Left colon (tissue), 2 donors: ENCODE measurements at places on chromosomes 11 and 22. TPM values are rescaled to one million over a fixed set of nuclear protein-coding genes. Genes with fewer than 3 reads are reported as not detected.

DNA sequence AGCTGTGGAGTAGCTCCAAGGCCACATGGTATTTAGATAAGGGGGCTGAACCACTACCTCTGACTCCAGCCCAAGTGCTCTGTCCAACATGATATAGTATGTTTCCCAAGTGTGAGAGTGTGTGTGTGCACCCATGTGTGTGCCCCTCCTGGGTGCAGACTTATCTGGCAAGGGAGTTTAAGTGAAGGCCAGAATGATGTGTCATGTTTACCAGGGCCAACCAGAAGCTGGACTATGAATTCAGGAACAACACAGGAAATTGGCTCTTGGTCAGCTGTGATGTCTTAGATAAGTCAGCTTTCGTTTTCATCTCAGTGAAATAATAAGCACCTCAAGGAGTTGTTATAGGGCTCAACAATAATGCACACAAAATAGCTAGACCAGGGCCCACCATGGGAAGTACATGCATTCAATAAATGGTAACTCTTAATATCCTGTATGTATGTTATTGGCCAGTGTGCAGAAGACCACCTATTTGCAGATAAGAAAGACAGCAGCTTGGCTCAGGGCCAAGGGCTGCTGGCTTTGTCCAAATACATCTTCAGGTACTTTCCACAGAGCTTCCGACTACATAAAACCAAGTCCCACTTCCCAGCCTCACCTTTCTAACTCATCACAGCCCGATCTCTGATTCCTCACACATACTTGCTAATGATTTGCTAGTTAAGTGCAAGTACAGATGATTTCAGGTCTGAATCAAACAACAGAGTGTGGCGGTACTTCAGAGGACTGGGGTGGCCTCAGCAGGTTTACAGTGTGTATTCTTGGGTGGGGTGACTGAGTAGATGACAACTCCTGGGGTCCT, 120.9 kb downstream of the ME3 start:
- peak; percentile 17 for DNase-seq

DNA sequence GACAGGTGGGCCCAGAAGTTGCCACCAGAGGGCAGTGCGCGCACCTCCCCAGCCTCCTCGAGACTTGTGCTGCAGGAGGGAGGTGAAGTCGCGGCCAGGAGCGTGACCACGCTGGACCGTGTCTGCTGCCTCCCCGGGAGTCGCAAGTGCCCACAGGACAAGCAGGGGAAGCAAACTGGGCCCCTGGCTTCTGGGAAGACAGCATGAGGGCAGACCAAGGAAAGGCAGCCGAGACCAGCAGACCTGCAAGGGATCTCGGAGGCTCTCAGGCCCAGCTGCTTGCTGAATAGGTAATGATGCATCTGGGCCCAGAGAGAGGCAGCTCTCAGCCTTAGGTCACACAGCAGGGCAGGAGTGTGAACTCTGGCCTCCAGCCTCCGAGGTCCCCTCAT, 17.0 kb upstream of the IL2RB start:
- peak; percentile 93 for DNase-seq

GRCh38 chr11:68992743-68993255, 12.0 kb upstream of the MRGPRD start:
- no peak for DNase-seq

GRCh38 chr22:19898145-19898544, 43.4 kb upstream of the COMT start:
- no peak for DNase-seq

GRCh38 chr11:114977651-114978050, 299.3 kb downstream of the NXPE2 start:
- no peak for DNase-seq

GRCh38 chr22:45863981-45864751, 112.8 kb downstream of the WNT7B start:
- no peak for DNase-seq

- DNase-seq = no peak
These were observed 56.9 kb upstream of the WNT11 start for GRCh38 chr11:76263166-76263565.

DNA sequence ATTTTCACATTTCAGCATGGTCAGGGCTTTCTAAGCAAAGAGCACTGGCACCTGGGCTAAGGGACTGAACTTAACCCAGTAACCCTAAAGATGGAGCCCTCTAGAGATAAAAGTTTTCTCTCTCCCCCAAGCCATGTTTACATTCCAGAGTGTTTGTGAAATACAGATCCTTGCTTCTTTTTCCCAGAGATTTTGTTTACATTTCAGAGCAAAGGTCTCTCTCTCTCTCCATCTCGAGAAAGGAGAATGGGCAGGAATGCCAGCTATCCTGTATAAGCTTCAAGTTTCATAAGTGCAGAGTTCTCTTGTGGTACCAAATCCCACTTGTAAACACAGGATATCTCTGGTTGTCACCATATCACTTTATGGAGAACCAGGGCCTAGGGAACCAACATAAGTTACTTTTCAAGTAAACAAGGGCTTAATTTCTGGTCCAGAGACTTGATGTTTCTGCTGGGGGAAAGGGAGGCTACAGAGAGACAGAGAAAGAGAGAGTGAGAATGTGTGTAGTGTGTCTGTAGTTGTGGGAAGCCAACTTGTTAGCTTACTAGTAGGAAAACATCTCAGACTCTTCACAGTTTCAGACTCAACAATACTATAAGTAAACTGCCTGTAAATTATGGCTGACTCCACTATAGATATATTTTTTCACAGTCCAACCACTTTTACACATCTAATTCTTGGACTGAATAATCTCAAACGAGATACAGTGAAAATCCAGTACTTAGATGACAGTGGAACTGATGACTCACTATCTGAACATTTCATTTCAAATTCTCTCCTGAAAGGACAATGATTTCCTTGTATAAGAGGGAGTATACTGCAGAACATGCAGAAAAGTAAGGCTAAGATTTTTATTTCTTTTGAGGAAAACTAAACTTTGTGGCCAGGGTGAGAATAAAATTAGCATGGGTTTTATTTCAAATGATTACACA, 76.2 kb downstream of the ARHGAP32 start:
- DNase-seq = no peak

DNA sequence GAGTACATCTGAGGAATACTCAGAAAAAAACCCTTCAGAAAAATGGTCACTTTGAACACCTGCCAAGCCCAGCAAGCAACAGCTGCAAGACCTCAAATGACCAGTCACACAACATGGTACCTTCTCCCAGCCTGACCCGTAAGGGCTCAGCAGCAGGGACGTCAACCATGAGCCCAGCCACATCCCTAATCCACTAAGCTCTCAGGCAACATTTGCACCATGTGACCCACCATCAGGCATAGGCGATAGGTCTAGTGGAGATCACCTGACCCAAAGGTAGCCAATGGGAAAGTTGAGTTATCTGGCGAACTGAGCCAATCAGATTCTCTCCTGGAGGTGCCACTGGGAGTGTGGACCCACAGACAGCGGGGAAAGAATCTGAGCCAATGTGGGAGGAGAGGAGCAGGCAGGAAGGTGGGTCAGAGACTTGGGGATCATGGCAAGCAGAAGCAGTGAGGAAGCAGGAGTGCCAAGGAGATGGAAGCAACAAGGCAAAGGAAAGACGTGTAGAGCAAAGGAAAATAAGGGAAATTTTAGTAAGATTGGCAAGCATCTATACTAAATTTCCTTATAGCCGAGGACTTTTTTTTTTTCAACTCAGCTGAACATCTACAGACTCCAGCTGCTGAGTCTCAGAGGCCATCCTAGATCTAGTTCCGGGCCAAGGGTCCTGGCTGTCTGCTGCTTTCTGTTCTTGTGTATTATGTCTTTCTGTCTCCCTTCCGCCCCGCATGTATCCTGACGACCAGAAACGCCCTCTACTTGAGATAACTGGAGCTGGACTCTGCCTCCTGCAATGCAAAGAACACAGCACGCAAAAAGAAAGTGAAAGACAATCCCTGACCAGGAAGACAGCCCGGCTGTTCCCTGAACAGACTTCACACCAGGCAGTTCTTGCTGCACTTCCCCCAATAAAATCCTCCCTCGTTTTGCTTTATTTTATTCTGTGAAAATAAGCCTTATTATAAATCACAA, 11.0 kb upstream of the PLAAT2 start:
- peak; percentile 72 for DNase-seq

GRCh38 chr11:111179184-111179910, 66.2 kb upstream of the POU2AF2 start:
- no peak for DNase-seq

- no peak for DNase-seq
These were observed 90.4 kb upstream of the PARVA start for GRCh38 chr11:12287009-12287373.

GRCh38 chr11:17273668-17274282, 2.8 kb upstream of the NUCB2 start:
- no peak for DNase-seq

RFPL3 gene
- not detected for total RNA-seq

PLAAT2 gene
- total RNA-seq = 53.6 TPM

MS4A4E gene
- 3.0 TPM for total RNA-seq

FAM111B gene
- 5.7 TPM for total RNA-seq

HPX gene
- total RNA-seq = 2.5 TPM

IGF2 gene
- 10.8 TPM for total RNA-seq

SULT4A1 gene
- 0.15 TPM for total RNA-seq

VEGFB gene
- 40.8 TPM for total RNA-seq
